Activated T-helper 17 cell treated with anti-CD3 and anti-CD28 coated beads, Interleukin-2, amount 50 U/mL, for 72 hours (primary cell): ENCODE measurements at places on chromosomes 2 and 18.

DNA sequence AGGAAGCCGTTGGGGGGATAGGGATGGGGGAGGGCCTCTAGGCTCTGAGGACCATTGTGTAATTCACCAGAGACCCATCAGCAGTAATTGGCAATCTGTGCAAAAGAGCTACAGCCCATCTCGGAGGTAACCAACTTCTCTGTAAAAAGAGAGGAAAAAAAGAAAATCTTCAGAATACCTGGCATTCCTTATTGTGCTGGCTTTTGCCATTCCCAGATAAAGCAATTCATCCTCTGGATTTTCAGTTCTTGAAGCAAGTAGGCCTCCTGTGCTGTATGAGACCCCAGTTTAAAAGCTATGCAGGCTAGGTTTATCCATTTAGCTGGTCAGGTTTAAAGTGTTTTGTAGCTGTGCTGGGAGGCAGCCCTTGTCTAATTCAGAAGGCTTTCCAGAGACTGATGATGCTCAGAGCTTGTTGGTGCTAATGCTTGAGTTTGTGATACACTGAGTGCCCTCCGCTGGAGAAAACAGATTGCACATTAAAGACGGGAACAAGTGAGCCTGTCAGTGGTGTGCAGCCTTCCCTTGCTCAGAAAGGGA, at the start of gene LRRTM4:
Gene LRRTM4 (minus strand): TSS at position 446 of the 540 bp plus-strand sequence.
- no peak for ATAC-seq

DNA sequence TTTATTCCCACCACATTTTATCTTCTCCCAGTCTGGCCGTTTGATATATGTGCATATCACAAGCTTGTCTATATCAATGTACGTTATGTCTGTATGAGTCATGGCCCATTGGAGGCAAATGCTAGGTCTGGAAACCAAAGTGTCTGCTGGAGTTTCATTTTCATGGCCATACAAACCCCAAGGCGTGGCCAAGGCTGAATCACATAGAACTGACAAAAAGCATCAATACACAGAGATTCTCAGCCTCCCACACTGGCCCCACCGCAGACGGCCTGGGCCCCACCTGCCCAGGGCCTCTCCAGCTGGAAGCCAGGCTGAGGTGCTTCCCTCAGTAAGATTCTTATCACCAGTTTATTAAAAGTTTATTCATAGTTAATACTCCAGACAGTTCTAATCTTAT, 40.5 kb upstream of the SALL3 start:
- ATAC-seq = peak; percentile 91

DNA sequence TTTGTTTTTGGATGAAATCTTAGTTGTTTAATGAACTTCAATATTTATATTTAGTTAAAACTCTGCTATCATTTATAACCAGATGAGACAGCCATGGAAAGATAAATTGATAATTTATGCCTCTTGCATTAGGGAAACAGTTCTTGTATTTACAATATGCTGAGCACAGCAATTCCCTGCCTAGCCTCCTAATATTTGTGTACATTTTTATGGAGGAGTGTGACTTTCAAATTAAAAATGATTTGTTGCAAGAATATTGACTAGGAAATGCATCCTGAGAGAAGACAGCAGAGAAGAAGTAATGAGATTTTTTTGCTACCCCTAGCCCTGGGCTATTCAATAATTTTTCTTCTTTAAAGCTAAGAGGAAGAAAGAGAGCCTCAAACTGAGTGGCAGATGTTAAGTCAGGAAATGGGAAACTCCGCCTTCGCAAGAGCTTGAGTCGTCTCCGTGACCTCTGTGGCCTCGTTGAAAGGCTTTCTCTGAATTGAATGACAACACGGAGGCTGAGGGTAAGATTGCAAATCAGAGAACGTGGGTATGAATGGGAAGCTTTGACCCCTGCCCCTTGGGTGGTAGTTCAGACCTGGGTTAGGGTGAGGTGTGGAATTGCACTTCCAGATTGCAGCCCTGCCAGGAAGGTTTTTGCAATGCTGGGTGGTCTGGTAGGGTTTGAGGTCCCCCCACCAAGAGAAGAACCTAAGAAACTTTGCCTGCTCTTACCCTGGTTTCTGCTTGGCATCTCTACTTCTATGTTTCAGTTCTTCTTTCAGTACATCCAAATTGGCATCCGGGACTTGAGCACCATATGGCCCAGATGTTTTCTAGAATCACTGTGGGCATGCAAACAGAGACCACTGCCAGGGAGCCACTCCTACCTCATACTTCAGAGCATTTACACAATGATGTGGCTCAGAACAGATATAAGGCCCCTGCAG, 210.3 kb upstream of the RBMS1 start:
- peak; percentile 79 for ATAC-seq

- ATAC-seq = peak; percentile 72
These were observed 812 bp upstream of the KCNG3 start for GRCh38 chr2:42494355-42495233.

DNA sequence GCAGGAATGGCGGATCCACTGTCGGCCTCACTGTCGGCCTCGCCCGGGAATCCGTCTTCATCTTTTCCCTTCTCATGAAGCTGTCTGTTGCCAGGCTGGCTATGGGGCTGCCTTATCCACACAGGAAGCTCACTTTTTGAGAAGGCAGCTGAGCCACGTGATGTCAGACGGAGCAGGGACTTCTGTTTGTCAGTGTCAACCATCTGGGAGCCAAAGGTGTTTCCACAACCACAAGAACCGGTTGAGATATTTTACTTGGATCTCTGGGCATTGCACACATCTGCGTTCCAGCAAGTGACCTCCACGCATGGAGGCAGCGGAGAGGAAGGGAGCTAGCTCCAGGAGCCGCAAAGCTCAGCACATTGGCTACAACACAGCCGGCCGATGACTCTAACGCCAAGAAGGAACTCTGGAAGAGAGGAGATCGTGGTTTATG, 27.4 kb upstream of the TAF1B start:
- ATAC-seq = no peak

DNA sequence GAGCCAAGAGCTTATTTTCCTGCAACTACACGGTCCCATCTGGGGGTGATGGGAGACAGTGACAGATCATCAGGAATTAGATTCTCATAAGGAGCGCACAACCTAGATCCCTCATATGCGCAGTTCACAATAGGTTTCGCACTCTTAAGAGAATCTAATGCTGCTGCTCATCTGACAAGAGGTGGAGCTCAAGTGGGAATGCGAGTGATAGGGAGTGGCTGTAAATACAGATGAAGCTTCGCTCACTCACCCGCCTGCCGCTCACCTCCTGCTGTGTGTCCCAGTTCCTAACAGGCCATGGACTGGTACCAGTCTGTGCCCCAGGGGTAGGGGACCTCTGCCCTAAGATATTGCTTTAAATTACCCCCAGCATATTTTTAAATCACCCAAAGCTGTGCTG, 10.8 kb downstream of the LRRFIP1 start:
- no peak for ATAC-seq

DNA sequence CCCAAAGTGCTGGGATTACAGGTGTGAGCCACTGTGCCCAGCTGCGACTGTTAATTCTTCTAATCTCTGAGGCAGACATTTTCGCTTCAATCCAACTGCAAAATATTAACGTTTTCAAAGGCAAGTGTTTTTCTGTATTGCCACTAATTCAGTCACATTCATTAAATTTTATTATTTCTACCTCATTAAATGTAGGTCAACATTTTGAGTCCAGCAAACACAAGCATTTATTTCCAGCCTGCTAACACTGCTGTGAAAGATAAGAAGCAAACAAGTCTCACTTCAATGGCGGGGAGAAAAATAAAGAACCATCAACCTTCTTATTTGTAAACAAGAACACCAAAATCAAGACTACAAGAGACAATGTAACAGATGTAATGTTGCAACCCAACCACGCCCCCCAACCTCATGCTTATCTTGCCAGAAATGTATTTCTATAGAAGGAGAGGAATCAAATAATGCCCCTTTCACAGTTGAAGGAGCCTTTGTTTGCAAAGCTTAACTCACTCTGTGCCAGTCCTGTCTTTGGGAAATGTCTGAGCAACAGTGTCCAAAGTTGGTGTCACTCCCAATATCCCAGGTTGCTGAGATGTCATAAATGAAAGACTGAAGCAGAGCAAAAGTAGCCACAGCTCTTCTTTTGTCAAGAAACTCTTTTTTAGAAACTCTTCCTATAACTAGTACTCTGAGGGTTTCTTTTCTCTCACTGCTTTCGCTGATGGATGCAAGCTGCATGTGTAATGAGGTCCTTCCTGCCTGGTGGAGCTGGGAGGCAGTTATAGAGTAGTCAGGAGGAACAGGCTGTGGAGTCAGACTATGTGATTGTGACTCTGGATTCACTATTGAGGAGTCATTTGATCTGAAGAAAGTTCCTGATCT, 8.6 kb downstream of the DOCK10 start:
- ATAC-seq = no peak

- no peak for ATAC-seq
These were observed 12.4 kb downstream of the ALLC start for GRCh38 chr2:3670376-3670775.

DNA sequence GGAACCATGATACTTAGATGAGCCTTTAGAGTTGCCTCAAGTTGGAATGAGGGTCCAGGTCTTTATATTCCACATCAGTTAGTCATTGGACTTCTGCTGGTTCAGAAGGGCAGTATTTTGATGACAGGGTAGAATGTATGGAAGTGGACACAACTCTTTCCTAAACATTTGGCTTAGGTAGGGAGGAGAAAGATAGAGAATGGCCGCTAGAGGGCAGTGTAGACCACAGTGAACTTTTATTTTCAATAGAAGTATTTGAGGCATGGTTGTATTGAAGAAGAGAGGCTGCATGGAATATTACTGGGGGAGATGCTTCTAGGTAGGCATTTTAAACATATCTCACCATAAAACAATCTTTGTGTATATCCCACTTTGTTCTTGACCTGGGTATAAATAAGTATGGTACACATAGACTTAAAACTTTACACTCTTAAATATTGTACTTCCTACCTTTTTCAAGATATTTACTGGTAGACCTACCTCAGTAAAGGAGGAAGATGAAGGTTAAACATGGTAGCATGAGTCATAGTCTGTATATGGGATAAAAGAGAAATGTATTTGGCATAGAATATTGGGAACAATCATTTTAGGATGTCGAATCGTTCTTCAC, 497.6 kb upstream of the FAM98A start:
- peak; percentile 24 for ATAC-seq

GRCh38 chr2:209305026-209305425, 118.8 kb upstream of the MAP2 start:
- no peak for ATAC-seq

DNA sequence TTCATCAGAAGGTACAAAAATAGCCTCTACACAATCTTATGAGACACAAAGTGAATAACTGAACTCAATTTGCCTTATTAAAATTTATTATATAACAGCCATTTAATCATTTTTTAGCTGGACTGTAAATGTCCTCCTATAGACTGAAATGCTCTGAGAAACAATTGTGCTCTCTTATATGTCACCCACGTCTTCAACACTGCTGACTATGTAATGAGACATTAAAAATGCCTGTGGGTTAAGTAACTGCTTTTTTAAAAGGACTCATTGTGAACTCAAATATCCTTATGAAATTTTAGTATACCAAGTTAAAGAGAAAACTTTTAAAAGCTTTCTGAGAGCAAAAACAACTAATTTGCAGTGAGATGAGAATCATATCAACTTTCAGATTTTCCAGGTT, 10.4 kb upstream of the GALNT1 start:
- ATAC-seq = no peak

DNA sequence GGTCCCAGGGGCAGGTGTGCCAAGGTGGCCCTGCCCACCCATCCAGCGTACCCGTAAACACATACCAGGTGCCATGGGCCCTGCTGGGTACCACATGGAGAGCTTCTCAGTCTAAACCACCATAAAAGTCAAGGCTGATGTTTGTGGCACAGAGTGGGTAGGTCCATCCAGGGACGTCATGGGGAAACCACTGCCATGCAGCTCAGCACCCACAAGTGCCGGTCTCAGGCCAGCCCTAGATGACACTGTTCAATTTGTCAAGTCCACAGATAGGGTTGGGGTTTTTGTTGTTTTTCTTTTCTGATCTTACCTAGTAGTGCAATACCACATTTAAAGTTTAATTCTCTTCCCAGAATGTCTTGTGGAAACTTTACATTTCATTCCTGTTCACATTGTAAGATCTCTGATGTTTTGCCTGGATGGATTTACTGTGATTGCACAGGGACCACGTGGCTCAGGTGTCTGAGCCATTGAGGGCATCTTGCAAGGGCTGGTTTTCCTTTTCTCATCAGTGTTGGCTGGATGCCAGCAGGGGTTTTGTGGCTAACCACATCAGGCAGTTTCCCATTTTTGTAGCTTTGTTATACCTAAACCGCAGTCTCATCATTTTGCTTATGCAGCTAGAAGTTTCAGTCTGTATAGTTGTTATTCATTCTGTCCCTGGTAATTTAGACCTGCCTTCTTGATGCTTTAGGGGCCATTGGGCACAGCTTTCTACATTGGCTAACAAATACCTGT, 64.7 kb downstream of the STK25 start:
- ATAC-seq = peak; percentile 89
